RPMI7951 (cell line): ENCODE measurements at places on chromosomes 11 and 22. TPM values are rescaled to one million over a fixed set of nuclear protein-coding genes. Genes with fewer than 3 reads are reported as not detected.

MSANTD4 gene
- total RNA-seq = 24.3 and 26.6 TPM in 2 replicates

TAF10 gene
- total RNA-seq = 44.5 and 81.9 TPM in 2 replicates

VSIG2 gene
- total RNA-seq = not detected in 2 replicates

PDGFD gene
- total RNA-seq = not detected in 2 replicates

CD3D gene
- total RNA-seq = not detected in 2 replicates

MCM5 gene
- total RNA-seq = 71.1 and 79.7 TPM in 2 replicates

POU2F3 gene
- total RNA-seq = not detected in 2 replicates

IL18 gene
- not detected in 2 replicates for total RNA-seq

SCGB1C1 gene
- total RNA-seq = not detected in 2 replicates

SEPTIN3 gene
- total RNA-seq = 0.29 and 0.36 TPM in 2 replicates

PGGHG gene
- 1.3 and 1.6 TPM in 2 replicates for total RNA-seq

ARHGAP8 gene
- total RNA-seq = not detected in 2 replicates

SCN3B gene
- total RNA-seq = not detected in 2 replicates

LIMK2 gene
- 8.7 TPM in 2 replicates for total RNA-seq
